ENCODE measurements at places on chromosomes 5 and 9.

DNA sequence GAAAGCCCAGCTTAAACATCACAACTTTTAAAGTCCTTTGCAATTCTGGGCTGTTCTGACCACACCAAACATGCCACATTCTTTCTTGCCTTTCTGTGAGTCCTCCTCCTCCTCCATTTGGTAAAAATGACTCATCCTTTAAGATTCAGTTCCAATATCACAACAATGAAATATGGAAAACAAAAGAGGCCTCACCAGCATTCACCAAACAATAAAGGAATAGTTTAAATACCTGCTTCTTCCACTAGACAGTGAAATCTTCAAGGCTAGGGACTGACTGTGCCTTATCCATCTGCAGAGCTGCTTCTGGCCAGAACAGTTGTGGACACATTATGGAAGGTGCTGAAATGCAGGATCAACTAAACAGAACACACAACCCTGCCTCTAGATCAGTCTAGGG, 36.0 kb downstream of the NR6A1 start:
- no peak for DNase-seq

GRCh38 chr9:13627502-13627901, 348.0 kb upstream of the MPDZ start:
- DNase-seq: no peak

DNA sequence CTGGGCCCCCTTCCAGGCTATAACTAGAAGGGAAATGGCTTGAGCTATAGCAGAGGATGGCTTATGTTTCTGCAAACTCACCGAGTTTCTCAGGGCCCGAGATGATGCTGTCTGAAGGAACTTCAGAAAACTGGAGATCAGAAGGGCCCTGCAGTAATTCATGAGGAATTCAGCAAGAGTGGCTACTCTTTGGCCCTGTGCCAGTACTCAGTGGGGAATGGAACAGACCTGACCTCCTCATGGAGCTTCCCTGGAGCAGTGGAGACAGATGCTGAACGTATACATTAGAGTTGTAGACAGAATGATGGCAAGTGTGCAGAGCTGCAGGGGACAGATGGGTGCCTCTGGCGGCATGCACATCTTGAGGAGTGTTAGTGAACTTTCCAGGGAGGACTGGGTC, 17.3 kb upstream of the SMIM32 start:
- DNase-seq: no peak

DNA sequence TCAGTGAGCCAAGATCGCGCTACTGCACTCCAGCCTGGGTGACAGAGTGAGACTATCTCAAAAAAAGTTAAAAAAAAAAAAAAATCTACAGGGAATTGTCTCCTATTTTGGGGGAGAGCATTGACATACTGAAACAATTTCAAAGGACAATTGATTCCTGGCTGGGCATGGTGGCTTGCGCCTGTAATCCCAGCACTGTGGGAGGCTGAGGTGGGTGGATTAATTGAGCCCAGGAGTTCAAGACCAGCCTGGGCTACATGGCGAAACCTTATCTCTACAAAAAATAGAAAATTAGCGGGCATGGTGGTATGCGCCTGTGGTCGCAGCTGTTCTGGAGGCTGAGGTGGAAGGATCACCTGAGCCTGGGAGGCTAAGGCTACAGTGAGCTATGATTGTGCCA, 30.6 kb downstream of the GPR107 start:
- DNase-seq: no peak

- no peak for DNase-seq
Observed at GRCh38 chr5:133738271-133738670, 125.9 kb upstream of the FSTL4 start.

DNA sequence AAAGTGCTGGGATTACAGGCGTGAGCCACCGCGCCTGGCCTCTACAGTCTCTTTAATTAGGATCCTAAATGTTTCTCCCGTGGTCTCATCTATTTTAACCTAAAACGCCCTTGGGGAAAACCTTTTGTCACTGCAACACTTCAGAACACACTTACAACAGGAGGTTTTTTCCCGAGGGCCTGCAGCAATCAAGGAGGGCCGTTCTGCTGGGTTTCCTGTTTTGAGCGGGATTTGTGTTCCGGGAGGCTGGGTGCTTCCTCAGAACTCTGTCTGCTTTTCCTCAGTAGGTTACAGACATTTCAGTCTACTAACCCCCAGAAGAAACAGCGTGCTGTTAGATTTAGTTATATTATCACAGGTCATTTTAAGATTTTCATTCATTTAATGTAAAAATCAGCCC, 65.4 kb upstream of the IRX4 start:
- no peak for DNase-seq

- DNase-seq: no peak
Observed at GRCh38 chr5:171871711-171872110, 86.1 kb downstream of the SMIM23 start.

DNA sequence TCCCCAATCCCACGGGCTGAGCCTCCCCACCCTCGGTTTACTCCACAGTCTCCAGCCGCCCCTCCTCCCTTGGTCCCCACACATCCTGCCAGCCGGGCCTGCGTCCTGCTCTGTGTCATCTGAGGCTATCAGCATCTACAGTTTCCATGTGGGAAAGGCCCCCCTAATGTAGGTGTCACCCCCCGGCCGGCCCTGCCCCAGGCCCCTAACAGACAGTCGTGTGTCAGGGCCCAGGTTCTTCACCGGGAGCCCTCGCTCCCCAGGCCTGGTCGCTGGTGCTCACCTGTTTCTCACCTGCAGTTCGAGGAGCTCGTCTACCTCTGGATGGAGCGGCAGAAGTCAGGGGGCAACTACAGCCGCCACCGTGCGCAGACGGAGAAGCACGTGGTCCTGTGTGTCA, 62.7 kb downstream of the KCNT1 start:
- no peak for DNase-seq

GRCh38 chr9:136526625-136527066, 19.2 kb downstream of the NOTCH1 start:
- DNase-seq: no peak
